Common myeloid progenitor, CD34-positive (primary cell): ENCODE measurements at places on chromosomes 7 and 10.
A peak's percentile ranks its signal among the peaks of the same experiment; 100 is the strongest.

GRCh38 chr7:144487901-144488300 lies 84.4 kb upstream of the NOBOX start:
- DNase-seq: no peak

- DNase-seq: no peak
Measured at GRCh38 chr7:11584406-11585031, 247.5 kb downstream of the THSD7A start.

- DNase-seq: peak; percentile 60
Measured at GRCh38 chr7:100556541-100556940, 17.2 kb downstream of the SAP25 start.

DNA sequence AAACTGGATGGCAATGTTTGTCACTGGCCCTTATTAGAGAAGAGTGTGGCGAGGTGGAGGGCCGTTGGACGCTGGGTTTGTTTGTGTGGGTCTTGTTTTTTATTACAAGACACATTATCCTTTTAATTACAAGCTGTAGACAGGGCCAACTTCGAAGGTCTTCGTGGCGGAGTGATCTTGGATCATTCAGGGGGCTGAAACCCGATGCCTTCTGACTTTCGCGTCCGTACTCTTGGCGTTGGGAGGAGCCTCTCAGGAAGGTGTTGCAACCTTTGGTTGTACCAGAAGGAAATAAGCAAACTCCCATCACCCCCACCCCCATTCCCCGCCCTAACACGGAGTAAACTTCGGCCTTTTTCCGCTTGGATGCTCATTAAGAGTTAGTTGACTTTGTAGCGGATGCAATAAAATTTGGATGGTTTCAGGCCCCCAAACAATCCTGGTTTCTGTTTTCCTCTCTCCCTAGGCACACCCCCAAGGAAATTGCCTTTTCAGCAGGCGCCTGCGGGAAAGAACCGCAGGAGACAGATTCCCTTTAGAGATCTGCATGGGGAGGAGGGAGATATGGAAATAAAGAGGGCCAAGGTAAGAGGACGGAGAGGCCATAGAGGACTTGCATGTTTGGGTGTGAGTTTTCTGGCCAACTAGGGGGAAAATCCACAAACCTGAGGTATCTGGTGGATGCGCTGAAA lies 294.5 kb upstream of the NFE2L3 start:
- DNase-seq: no peak

- no peak for DNase-seq
Measured at GRCh38 chr10:29253690-29254029, 35.2 kb upstream of the LYZL1 start.

DNA sequence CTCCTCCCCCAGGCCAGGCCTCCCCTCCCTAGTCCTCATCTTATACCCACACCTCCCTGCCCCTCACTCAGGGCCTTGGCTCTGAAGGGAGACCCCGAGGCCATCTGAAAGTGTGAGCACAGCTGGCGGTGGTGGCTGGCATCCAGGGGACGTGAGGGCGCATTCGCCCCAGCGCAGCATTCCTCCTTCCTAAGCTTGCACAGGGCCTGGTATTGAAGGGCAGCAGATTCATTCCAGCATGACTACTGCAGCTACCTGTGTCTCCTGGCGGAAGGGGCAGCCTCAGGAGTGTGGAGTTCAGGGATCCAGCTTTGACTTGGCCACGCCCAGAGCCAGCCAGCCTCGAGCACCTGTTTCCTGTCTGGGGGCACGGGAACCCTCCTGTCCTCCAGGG lies 72.6 kb downstream of the PARP12 start:
- no peak for DNase-seq

GRCh38 chr7:1323178-1324027 lies 90.7 kb downstream of the UNCX start:
- peak; percentile 13 for DNase-seq

GRCh38 chr10:118259288-118259906 lies 82.7 kb downstream of the FAM204A start:
- DNase-seq: peak; percentile 19

DNA sequence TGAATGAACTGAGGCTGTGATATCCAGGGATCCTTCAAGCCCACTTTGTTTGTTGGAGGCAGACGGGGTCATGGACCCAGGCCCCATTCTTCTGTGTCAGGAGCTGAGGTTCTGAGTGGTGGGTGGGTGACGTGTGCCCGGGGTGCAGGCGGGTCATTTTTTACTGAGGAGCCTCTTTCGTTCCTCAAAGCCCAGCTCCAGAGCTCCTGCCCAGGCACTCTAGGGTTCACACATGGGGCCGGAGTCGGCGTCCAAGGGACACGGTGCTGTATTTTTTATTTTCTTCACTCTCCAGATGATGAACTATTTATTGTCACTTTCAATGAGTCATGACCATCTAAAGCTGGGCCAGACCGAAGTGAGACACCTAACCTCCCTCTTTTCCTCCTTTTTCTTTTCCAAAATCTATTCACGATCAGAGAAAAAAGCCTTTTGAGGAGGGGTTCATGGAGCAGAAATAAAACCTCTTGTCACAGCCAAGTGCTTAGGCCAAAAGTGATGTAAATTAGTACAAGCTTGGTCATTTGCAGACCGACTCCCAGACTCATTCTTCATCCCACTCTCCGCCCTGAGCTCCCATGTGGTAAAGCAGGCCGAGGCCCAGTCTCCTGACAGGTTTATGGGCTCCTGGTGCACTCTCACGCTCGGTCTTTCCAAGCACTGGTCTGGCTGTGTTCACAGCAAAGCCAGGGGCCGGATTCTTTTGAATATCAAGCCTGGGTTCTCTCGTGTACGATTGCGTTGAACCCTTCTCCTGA lies 41.4 kb upstream of the PITRM1 start:
- no peak for DNase-seq

GRCh38 chr7:116552602-116553001 lies 27.8 kb downstream of the CAV1 start:
- DNase-seq: no peak

- DNase-seq: no peak
Measured at GRCh38 chr7:45244981-45245380, 87.4 kb downstream of the RAMP3 start.

DNA sequence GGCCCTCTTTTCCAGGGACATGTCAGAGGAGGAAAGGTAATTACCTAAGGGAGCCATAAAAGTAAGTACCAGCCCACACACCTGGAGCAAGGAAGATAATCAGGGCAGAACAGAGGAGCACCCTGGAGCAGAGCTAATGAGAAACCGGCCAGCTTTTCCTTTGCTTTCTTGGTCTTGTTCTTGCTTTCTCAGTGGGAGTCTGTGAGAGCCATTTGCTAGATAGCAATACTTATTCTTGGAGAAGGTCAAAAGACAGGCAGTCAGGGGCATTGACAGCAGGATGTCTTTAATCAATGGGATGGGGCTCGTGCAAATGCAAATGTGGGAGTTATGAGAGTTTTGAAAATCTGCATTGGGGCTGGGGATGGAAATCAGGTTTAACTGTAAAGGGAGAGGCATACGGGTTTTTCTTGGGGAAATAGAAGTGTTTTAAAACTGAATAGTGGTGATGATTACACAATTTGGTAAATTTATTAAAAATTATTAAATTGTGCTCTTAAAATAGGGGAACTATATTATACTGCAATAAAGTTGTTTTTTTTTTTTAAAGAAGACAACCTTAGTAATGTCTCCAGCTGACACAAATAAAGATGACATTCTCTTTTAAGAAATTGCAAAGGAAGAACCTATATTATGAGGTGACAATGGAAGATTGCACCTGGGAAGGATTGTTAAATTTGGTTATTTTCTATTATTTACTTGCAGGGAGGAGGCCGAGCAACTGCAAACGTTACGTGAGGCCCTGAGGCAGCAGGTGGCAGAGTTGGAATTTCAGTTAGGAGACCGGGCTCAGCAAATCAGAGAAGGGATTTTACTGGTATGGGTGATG lies 35.6 kb upstream of the PPP1R17 start:
- DNase-seq: no peak

- no peak for DNase-seq
Measured at GRCh38 chr10:12459340-12459739, 110.0 kb downstream of the CAMK1D start.

DNA sequence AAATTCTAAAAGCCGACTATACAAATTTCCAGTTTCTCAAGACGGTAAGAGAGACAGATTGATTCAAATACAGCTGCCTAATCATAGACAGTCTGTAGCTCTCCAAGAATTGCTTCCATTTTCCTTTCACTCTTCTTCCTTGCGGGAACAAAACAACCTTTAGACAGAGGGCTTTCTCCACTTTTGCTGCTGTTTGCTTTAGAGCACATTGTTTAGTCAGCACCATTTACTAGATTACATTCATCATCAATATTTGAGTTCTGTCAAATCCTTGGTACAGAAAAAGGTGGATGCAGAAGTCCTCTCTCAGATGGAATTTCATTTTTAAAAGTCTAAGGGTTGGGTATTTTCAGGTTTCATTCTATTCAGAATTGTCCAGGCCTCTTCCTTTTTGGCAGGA lies 137.4 kb downstream of the CHRM2 start:
- no peak for DNase-seq

DNA sequence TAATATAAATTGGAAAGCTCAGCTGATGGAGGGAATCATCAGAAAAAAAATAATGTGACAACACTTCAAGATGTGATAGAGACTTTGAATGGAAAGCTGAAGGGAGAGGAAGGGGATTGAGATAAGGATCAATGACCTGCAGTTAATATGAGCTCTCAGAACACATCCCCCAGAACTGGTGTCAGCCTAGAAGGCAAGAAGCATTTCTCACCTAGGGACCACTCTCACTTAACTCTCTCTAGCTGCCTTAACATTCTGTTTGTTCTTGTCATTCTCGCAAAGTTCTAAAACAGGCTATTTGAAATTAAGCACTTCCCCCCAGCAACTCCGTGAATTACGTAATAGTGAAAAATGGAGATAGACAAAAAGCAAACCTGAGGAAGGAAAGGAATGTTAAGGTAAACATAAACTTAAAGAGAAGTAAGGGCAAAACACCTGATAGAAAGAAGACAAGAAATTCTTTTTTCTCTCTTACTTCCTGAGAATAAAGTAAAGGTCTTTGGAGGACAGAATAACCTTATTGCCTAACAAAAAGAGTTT lies 1.2 kb upstream of the MPP7 start:
- peak; percentile 43 for DNase-seq

- DNase-seq: no peak
Measured at GRCh38 chr7:92253251-92253650, 7.5 kb downstream of the ANKIB1 start.

- DNase-seq: peak; percentile 94
Measured at GRCh38 chr10:75230600-75231038, 5.1 kb downstream of the COMTD1 start.

DNA sequence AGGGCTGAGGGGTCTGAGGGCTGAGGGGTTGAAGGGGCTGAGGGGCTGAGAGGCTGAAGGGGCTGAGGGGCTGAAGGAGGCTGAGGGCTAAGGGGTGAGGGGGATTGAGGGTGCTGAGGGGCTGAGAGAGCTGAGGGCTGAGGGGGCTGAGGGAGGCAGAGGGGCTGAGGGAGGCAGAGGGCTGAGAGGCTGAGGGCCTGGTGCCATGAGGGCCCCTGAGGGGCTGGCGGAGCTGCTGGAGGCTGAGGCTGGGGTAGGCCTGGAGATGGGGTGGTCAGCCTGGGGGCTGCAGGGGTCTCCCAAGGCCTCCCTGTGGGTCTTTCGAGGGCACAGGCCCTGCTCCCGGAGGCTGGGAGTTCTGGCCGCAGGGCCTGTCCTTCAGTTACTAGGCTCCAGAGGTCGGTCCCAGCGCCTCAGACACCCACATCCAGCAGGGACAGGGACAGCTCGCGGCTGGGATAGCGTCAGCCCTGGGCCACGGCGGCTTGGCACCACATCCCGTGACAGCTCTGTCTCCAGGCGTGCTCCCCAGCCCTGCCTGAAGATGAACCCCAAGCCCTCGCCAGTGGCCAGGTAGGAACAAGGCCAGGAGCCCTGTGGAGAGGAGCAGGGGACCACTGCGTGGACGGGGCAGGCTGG lies 16.9 kb downstream of the MYO1G start:
- no peak for DNase-seq

- DNase-seq: no peak
Measured at GRCh38 chr7:96901822-96902445, 103.4 kb upstream of the DLX6 start.

DNA sequence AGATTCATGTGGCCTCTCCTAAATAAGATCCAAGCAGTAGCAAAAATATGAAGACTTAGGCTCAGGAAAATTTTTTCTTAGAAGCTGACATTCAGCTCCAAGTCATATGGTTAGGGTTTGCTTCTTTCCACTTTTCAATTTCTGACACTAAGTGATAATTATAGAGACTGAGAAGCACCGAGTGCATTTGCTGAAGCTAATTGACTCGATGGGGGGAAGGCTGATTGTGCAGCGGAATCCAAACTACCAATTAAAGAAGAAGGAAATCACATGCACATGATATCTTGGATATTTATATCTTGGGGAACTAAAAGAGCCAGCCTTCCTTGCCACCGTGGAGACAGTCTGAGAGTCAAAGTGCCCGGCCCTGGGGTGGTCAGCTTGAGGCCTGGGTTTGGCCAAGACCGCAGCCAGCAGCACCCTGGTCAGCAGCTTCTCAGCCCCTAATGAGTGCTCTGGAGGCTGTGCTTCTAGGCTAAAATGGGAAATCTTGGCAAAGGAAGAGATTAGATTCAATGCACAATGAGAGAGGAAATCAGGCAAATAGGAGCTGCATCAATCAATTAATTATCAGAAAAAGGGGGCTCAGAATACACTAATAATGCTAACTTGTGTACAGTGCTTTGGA lies 589.3 kb downstream of the NRG3 start:
- no peak for DNase-seq

- DNase-seq: no peak
Measured at GRCh38 chr7:67542916-67543315, 546.3 kb downstream of the TYW1 start.

GRCh38 chr10:133461841-133462240 lies 8.1 kb downstream of the SCART1 start:
- no peak for DNase-seq

GRCh38 chr10:70477661-70478162 lies 855 bp upstream of the PALD1 start:
- DNase-seq: peak; percentile 90

DNA sequence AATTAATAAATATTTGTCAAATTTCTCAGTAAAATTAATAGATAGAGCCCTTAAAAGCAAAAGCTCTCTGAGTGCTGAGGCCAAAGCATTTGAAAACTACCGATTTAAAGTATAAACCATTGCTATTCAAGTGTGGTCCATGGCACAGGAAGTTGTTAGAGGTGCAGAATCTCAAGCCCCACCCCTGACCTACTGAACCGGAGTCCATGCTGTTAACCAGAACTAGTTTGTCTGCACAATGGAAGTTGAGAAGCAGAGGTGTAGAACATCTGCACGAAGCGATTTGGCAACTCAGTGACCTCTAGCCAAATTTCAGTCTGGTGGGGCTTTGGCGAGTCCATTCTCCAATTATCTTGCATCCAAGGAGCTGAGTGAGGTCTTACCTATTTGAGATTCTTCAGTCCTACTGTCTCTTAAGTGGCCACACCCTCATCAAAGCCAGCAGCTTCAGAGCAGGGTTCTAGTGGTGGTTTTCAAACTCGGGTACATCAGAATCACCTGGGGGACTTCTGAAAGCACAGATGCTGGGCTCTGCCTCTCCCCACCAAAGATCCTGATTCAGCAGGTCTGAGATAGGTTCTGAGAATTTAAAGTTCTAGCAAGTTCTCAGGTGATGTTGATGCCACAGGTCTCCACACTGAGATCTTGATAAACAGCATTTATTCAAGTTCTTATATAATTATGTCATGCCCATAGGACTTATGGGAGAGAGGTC lies 96.8 kb upstream of the SAMD8 start:
- no peak for DNase-seq

GRCh38 chr7:45986355-45987298 lies 65.6 kb upstream of the IGFBP3 start:
- DNase-seq: no peak

- DNase-seq: peak; percentile 53
Measured at GRCh38 chr7:149872419-149873073, 1.2 kb upstream of the ATP6V0E2 start.
